CD4-positive, CD25-positive, alpha-beta regulatory T cell (primary cell): ENCODE measurements at places on chromosomes 2 and 18.

GRCh38 chr2:239156516-239157265 is 244.1 kb downstream of the HDAC4 start:
- no peak for DNase-seq

DNA sequence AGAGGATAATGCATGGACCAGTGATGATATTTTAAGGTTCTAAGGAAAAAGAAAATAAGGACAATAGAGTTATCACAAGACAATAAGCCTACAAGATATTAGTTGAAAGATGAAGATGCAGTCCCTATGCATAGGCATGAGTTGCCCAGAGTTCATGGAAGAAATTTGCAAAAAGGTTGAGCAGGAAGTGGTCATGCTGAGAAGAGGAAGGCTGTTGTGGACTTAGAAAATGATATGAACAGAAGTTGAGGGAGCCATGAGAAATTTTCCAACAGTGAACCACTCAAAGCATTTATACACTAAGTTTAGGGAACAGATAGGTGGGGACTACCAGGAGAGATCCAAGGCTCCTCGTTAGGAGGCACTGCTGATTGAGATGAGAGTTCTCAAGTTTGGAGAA is 3.5 kb downstream of the OSBPL6 start:
- DNase-seq = no peak

GRCh38 chr2:80141007-80141726 is 163.4 kb downstream of the LRRTM1 start:
- DNase-seq = no peak

GRCh38 chr2:127811397-127812321 is 688 bp upstream of the WDR33 start:
- no peak for DNase-seq

GRCh38 chr18:260547-260946 is 7.3 kb downstream of the THOC1 start:
- DNase-seq = no peak

DNA sequence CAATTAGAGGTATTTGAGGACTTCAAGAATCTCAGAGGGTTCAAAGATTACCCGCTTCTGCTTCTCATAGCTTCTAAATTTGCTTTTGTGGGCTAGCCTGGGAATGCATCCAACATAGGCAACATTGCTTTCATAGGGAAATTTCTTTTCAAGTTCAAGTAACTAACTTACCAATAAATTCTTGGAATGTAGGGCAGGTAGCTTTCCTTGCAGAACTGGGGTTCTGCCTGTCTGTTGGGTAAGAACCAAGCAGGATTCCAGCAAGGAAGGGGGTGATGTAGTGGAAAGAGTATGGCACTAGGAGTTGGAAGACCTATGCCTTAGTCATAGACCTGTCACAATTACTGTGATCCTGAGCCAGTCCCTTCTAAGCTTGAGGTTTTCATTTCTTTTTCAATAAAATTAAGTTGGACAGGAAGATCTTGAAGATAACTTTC is 164.1 kb downstream of the FHOD3 start:
- DNase-seq = no peak

DNA sequence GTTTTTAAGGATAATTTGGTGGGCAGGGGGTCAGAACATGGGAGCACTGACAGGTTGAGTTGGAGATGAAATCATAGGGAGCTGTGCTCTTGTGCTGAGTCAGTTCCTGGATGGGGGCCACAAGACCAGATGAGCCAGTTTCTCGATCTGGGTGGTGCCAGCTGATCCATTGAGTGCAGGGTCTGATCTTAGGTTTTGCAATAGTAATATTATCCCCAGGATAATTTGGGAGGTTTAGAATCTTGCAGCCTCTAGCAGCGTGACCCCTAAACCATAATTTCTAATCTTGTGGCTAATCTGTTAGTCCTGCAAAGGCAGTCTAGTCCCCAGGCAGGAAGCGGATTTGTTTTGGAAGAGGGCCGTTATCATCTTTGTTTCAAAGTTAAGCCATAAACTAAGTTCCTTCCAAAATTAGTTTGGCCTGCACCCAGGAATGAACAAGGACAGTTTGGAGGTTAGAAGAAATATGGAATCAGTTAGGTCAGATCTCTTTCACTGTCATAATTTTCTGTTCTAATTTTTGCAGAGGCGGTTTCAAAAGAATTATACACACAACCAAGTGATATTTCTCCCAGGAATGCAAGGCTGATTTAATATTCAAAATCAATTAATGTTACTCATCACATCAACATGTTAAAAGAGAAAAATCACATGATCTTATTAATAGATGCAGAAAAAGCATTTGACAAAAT is 23.0 kb downstream of the DBI start:
- no peak for DNase-seq

DNA sequence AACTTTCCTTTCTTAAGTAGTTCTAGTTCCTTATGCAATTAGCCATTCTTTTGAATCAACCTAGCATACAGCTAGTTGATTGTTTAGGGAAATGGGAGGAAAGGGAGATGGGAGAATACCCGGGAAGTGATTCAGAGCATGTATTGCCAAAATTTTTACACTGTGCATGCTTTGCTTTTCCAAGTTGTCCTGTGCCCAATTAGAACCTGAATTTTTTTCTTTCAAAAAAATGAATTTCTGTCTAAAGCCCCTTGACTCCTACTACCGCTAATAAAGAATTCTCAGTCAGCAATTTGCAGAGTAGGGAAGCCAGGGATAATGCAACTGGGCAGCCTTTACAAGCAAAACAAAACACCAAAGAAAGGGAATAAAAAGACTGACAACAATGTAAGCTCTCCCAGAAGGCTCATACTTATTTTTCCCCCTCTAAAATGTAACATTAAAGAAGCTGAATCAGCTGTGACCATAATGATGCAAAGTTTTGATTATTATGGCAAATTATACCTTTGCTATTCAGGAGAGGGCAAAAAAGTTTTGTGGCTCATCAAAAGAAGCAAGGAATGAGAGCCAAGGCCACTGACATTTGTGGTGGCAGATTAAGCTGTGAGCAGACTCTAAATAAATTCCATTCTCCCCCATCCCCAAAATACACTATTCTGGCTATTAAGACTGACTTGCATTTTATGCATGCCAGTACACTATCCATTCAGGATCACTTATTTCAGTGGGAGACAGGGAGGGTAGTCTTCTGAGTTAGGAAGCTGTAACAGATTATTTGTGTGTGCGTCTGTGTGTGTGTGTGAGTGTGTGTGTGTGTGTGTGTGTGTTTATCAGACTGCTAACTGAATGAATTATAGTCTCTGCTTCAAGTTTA is 174.3 kb downstream of the ERBB4 start:
- DNase-seq = no peak

GRCh38 chr2:176137906-176138305 is 8.4 kb downstream of the HOXD8 start:
- no peak for DNase-seq

GRCh38 chr2:206859330-206859739 is 80.0 kb upstream of the CPO start:
- peak; percentile 50 for DNase-seq

- DNase-seq = no peak
Observed at GRCh38 chr2:126429103-126429502, 226.9 kb upstream of the GYPC start.

- no peak for DNase-seq
Observed at GRCh38 chr18:65439188-65439587, 311.6 kb upstream of the CDH7 start.

DNA sequence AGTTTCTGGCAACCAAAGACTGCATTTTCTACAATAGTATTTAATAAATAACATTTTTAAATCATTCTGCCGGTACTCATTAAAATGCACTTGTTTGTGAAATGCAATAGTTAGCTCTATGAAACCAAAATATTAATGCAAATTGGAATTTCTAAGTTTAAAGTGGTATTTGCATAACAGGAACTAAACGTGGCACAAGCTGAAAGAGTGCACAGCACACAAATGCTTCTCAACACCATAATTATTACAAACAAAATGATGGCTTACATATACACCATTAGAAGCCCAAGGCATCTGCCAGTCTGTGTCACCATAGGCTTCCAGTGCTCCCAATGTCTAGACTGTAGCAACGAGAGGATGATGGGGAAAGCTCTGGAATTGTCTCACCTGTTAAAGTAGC is 280.5 kb downstream of the TCF4 start:
- no peak for DNase-seq

DNA sequence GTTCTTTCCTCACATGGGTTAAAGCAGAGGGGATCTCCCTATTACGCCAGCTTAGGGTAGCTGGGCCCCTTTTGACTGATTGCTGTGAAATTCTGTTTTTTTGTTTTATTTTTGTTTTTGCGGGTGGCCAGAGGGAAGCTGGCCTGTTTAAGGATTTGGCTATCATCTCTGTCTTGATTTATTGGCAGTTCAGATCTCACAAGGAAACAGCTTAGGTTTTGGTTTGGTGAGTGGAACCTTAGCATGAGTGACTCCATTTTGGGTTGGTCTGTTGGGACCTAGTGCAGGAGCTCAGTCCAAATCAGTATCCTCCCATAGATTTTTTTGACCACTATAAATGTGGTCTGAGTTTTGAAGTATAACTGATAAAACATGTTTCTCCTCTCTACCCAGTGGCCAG is 25.6 kb upstream of the NTSR2 start:
- no peak for DNase-seq

GRCh38 chr2:32772638-32773447 is 145.0 kb downstream of the TTC27 start:
- no peak for DNase-seq

GRCh38 chr2:128589681-128590080 is 271.0 kb upstream of the HS6ST1 start:
- DNase-seq = no peak

GRCh38 chr2:425243-425642 is 137.4 kb upstream of the ALKAL2 start:
- no peak for DNase-seq

GRCh38 chr2:232569541-232569940 is 19.1 kb downstream of the EIF4E2 start:
- no peak for DNase-seq

GRCh38 chr2:241441492-241441891 is 66.9 kb downstream of the STK25 start:
- DNase-seq = no peak

DNA sequence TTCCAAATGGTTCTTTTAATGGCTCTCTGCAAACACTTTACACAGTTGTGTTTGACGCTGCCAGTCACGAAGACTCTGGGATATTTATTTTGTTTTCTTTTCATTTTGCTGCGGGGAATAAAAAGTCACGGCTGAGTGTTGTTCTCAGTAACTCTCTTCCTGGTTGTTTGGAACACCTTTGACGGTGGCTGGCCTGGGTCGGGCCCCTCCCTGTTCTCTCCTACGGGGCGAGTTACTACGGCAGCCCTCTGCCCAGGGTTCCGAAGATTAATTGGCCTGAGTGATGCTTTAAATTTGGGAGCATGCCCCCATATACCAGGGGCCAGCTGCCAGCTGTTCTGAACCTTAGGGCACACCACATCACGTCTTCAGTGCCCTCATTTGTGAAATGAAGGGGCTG is 84.7 kb downstream of the GATA6 start:
- DNase-seq = no peak

GRCh38 chr2:67871686-67872412 is 191.0 kb downstream of the C1D start:
- no peak for DNase-seq

- DNase-seq = peak; percentile 71
Observed at GRCh38 chr2:135797497-135798274, 39.3 kb downstream of the LCT start.

GRCh38 chr2:875687-876615 is 74.7 kb upstream of the SNTG2 start:
- DNase-seq = no peak

DNA sequence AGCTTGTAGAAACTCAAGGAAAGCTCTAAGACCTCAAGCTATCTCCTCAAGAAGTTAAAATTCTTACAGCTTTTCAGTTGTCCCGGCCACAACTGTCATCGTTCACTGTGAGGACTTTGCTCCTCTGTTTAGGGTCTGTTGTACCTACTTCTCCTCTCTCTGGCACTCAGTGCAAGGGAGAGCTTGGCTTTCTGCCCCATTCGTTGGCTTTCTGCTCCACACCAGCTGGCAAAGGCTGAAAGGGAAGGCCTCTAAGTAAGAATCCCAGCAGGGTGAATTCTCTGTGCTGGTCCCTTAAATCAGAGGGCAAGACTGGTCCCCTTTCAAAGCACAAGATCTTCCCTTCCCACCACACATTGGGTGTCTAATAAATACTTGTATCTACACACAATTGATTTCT is 17.3 kb downstream of the ZBTB7C start:
- no peak for DNase-seq

DNA sequence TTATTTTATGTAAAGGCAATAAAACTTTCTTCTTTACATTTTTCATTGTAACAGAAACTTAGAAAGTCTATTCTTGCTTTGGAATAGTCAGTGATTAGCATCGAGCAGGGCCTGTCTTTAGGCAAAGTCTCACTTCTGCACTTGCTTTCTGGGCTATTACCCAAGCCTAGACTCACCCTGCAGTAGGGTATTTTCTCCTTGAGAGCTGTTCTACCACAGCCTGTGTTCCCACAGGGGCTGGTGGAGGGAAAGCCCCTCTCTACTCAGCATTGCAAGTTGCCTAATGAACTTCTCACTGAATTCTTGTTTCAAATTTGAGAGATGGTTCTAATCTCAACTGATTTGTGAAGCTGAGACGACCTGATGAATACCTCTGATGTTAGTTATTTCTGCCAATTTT is 111.7 kb upstream of the KLHL14 start:
- no peak for DNase-seq

DNA sequence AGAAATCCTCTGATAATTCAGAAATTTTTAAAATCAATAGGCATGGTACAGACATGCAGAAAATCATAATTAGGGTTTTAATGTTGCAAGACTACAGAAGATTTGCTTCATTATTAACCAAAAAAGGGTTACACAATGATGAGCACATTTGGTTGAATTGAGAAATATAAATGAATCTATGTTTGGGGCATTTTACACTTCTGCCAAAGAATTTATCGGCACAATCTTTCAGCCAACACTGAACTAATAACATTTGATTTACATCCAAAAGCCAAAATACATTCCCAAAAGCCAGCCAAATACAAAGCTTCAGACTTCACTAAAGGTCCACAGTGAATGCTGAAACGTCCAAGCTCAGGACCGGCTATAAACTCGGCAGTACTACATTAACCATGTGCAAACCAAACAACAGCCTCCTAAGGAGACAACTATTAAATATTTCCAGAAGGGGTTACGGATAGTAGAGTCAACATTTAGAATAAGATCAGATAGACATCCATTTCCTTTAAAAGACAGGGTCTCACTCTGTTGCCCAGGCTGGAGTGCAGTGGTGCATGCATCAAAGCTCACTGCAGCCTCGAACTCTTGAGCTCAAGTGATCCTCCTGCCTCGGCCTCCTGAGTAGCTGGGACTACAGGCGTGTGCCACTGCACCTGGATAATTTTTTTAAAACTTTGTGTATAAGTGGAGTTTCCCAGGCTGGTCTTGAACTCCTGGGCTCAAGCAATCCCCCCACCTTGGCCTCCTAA is 29.4 kb downstream of the SPRED2 start:
- DNase-seq = no peak

DNA sequence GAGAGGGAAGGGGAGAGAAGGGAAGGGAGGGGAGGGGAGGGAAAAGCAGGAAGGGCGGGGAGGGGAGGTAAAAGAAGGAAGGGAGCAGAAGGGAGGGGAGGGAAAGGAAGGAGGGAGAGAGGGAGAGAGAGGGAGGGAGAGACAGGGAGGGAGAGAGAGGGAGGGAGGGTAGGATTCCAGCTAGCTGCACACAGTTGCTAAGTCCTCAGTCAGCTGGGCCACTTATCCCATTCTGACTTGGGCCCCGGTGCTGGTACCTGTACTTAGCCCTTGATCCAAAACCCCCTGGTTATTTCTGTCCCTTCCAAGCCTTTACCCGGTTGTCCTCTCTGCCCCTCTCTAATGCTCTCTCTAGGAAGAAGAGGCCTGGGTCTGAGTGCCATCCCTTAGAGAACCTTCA is 211.4 kb downstream of the TTC32 start:
- no peak for DNase-seq

- DNase-seq = no peak
Observed at GRCh38 chr2:10309286-10309685, 6.6 kb downstream of the HPCAL1 start.
